ENCODE measurements at places on chromosomes 12 and 14.

- DNase-seq: no peak
These were observed 148.1 kb upstream of the LRIG3 start for GRCh38 chr12:59068436-59068835.

DNA sequence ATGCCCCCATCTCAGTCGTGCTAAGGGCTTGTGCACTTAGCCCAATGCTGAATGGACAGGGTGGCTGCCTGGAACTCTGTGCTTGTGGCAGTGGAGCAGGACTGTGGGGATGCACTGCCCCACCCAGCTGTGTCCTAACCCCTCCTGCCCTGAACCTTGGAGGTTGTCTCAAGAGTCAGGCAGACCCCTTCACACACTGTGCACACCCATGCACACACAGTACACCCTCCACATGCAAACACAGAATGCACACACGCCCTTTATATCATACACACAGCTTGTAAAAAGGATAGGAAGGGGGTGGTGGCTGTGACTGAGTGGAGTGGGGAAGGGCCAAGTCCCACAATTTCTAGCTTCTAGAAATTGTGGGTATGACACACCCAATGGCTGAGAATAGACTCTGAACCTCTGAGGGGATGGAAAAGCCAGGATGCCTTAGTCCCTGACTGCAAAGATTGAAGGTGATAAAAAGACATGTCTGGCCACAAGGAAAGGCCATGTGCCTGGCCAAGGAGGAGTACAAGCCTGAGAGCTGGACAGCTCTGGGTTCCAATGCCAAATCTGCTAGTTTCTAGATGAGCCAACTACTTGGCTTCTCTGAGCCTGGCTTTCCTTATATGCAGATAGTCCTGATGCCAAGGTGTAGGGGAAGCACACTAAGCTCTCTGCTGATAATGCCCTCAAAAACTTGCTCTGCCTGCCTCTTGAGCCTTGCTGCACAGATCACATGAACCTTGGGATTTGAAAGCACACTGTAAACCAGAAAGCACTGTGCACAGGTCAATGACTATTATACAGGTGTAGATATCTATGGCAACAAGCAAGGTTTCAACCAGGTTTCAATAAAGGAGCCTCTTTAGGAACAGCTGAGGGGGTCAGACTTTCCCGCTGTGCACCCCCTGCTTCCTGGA is 8.4 kb downstream of the KRT8 start:
- DNase-seq: no peak

GRCh38 chr14:60233891-60234290 is 15.1 kb upstream of the PPM1A start:
- no peak for DNase-seq

DNA sequence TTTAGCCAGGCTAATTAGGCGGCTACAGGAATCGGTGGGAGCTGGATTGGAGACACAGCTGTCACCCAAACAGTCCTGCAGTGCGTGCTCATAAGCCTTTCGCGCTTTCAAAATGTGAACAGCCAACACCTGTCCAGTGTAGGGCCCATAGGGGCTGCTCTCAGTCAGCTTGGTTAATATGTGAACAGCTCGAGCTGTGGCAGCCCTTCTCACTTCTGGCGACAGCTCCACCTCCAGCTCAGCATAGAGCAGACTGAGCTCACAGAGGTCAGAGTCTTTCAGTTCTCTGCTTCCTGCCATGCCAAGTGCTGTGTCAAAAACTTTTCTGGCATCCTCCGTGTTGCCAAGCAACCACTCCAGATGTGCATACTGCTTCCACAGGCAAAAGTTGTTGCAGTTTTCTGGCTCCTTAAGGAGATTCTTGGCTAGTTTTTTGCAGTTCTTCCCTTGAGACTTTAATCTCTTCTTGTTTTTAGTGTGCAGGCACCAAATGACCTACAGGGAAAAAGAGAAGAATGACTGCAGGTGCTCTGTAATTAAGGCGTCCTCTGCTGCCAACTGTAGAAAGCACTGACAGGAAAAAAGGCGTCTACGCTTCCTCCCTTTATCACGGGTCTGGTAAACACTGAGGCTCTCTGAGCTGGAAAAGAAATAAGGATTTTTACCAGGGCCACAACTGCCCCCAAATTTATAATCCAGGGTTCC is 32.5 kb downstream of the PSMC1 start:
- DNase-seq: peak; percentile 7

DNA sequence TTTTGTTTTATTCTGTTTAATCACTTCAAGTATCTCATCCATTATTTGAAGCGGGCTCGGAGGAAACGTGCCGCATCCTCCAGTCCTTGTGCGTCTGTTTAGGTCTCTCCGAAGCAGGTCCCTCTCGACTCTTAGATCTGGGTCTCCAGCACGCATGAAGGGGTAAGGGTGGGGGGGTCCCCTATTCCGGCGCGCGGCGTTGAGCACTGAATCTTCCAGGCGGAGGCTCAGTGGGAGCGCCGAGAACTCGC is 311 bp upstream of the LGR5 start:
- DNase-seq: no peak

- no peak for DNase-seq
These were observed 7.2 kb upstream of the NAA30 start for GRCh38 chr14:57383125-57383745.

DNA sequence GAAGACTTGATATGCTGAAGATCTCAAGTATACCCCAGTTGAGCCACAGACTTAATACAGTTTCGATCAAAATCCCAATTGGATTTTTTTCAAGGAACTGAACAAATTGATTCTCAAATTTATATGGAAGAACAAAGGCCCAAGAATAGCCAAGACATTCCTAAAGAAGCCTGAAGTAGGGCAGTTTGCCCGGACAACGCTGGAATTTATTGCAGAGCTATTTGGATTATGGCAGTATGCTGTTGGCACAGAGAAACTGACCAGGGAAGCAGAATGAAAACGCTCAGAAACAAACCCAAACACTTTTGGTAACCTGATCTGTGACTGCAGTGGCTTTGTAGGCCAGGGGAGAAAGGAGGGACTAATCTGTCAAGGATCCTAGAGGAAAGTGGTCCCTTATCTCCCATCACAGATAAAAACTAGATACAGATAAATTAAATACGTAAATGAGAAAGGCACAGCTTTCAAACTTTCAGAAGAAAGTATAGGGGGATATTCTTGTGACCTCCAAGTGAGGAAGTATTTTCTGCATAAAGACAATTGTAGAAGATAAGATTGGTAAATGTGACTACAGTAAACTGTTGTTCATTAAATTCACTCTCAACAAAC is 35.9 kb upstream of the GSC start:
- no peak for DNase-seq

- DNase-seq: no peak
These were observed 15.2 kb downstream of the SYNJ2BP start for GRCh38 chr14:70401643-70402042.

GRCh38 chr12:89490922-89491321 is 33.7 kb downstream of the GALNT4 start:
- DNase-seq: no peak

DNA sequence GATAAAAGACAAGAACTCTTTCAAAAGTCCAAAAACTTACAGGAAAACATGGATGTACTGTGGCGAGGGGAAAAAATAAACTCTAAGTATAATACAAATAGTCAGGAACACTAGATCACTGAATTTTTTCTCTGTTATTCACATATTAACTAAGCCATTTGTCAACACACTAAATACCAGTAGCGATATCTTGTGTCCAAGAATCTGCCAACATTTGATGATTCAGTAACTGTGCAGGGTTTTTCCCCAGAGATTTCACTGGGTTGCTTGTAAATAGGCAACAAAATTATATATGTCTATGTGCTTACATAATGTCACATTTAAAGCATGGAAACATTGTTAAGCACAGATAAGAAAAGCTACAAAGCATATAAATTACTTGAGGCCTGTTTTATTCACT is 205.9 kb downstream of the KIF21A start:
- DNase-seq: no peak

DNA sequence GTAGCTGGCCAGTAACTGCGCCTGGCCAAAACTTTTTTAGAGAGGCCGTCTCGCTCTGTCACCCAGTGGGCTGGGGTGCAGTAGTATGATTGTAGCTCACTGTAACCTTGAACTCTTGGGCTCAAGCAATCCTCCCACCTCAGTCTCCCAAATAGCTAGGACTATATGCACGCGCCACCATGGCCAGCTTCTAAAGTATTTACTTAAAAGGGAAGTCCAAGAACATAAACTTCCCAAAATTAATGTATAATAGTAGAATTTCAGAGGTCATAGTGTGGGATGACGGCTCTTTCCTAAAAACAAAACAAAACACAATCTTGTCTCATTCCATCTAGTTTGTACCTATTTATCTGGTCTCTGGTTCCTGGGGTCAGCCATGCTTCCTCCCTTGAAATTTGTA is 42.2 kb upstream of the FOS start:
- no peak for DNase-seq

DNA sequence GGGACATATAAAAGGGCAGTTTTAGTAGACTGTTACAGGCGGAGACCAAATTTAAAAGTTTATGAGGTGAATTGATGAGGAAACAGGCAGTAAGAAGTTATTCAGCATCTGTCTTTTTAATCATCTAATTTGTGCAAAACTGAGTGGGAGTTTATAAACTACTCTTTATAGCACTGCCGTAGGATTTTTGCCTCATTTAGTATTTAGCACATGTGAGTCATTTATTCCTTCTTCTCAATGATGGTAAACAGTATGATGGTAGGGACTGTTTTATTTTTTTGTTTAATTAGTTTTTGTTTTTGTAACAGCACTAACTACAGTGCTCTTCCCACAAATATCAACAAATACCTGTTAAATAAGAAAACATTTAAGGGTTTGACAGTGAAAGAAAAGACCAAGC is 20.6 kb downstream of the TOGARAM1 start:
- no peak for DNase-seq

- no peak for DNase-seq
These were observed 26.3 kb upstream of the ST8SIA1 start for GRCh38 chr12:22360774-22361173.

DNA sequence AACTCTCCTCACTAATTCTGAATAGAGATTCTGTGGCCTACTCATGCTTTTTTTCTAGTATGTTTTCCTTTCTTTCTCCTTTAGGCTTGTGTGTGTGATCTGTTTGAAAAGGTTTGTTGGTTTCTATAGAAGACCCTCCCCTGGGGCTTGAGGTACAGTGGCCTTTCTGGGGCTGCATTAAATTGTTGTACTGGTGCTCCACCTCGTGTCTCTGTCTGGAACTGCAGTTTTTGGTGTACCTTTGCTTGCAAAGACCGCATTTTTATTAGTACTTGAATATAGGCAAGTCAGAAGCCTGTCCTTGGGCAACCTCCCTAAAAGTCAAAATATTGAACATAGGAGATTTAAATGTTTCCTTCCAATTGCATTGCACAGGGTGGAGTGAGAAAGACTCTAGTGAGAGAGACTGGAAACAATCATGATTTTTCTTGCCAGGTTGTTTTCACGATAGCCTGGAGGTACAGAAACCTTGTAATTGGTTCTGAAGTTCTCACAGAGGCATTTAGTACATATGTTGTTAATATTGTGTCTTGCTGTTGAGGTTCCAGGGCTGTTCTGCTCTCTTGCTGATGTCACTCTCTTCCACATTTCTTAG is 39.0 kb downstream of the SLCO1B1 start:
- peak; percentile 3 for DNase-seq

DNA sequence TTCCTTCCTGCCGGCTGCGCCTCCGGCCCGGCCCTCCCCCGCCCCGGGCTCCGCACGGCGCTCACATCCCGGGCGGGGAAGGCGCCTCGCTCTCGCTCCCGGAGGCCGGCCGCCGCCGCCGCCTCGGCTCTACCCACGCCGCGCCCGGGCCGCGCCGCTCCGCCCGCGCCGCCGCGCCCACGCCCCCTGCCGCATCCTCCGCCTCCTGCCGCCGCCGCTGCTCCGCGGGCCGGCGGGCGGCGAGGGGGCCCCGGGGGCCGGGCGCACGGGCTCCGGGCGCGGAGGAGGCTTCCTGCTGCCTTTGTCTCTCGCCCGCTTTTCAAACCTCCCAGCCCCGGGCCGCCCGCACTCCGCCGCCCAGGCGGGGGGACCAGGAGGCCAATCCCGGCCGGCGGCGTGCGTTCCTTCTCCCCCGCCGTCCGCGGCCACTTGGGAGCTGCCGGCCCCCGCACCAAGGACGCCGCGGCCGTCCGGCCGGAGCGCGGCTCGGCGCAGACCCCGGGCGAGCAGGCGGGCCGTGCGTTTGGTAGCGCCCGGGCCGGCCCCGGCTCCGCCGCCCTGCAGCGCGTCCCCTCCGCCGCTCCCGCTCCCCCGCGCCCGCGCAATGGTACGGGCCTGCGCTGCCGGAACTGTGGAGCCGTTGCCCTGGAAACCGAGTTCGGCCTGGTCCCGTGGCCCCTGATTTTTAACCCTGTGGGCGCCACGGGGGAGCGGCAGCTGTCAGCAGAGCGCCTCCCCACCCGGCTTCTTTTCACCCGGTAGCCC is at the start of gene FBXL14:
FBXL14 (minus strand) TSS at position 321 of the 765 bp plus-strand sequence. CDS start 515 bp downstream, outside the sequence.
- DNase-seq: no peak

DNA sequence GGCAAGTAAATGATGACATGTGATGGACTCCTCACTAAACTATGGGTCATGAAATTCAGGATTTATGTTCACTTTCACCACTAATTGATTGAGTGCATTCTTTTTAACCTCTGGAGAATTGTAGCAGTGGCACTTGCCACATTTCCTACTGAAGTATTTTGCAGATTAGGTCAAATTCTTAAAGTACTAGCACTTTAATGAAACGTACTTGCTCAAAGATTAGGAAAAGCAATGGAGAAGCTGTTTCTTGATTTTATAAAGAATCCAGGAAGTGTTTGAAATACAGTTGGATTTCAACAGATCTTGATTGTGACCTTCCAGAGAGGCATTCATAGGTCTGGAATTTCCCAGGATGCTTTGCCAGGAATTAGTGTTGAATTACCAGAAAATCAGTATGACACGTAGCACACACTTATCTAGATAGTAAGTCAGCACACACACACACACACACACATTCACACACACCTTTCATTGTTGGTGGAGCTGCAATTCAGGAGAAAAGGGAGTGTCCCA is 162.6 kb downstream of the MYRFL start:
- DNase-seq: peak; percentile 85

DNA sequence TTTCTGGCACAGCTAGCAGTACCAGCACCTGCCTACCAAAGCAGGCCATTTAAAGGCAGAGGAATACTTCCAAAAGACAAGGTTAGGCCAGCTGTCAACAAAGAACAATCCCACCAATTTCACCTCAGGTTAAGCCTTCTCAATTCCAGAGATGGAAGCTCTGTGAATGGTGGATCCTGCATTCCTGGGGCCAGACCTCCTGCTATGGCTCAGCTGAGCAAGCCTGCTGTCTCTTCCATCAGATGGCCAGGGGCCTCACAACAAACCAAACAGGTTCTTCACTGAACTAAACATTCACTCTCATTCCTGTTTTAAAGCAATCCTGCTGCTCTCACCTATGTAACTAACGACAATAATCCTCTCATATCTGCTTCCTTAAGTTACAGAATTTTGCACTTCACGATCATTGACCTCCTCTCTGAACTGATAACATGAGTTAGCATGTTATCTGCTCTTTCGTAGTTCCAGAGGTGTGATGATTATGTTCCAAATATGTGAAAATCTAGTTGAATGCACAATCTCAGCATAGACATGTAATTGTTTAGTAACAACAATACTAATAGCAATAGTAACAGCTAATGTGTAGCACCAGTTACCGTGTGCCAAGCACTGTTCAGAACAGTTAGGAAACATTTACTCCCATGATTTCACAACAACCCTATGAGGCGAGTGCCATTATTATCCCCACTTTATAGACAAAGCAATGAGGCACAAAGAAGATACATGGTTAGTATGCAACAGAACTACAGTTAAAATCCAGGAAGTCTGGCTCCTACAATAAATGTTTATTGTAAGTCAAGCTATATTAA is 73.2 kb downstream of the SLC2A13 start:
- DNase-seq: no peak

- no peak for DNase-seq
These were observed 44.5 kb upstream of the AP4S1 start for GRCh38 chr14:30980980-30981379.
